ENCODE measurements at places on chromosomes 2 and 18. TPM values are rescaled to one million over a fixed set of nuclear protein-coding genes. Genes with fewer than 3 reads are reported as not detected.

The STAT4 gene
- total RNA-seq = 1.2 TPM

The CTNNA2 gene
- under 0.01 TPM for total RNA-seq

The PPP1R1C gene
- 2.2 TPM for total RNA-seq

The CACNB4 gene
- 1.2 TPM for total RNA-seq

The SRD5A2 gene
- not detected for total RNA-seq

The NGEF gene
- total RNA-seq = 0.44 TPM

The ATP6V1B1 gene
- 1.7 TPM for total RNA-seq

The CMPK2 gene
- total RNA-seq = 0.58 TPM

The NRP2 gene
- 18.5 TPM for total RNA-seq

The LIPT1 gene
- total RNA-seq = 4.6 TPM

The PRSS56 gene
- not detected for total RNA-seq

The RBM44 gene
- total RNA-seq = 0.58 TPM

The LAMA3 gene
- total RNA-seq = 7.4 TPM

The DLX2 gene
- total RNA-seq = 0.17 TPM

The ACMSD gene
- total RNA-seq = not detected

The PROC gene
- total RNA-seq = not detected

The SERPINB12 gene
- not detected for total RNA-seq

The SULT1C2 gene
- 0.44 TPM for total RNA-seq

The REG1B gene
- total RNA-seq = not detected

The UGT1A6 gene
- total RNA-seq = not detected

The SLC11A1 gene
- total RNA-seq = 0.33 TPM

The ABCG5 gene
- total RNA-seq = not detected

The ANKRD62 gene
- total RNA-seq = not detected

The PLA2R1 gene
- 14.1 TPM for total RNA-seq

The MC4R gene
- not detected for total RNA-seq

The CREG2 gene
- total RNA-seq = 0.83 TPM

The SERPINB13 gene
- total RNA-seq = not detected

The PID1 gene
- total RNA-seq = 21.1 TPM

The SLC14A1 gene
- 81.0 TPM for total RNA-seq

The AKAIN1 gene
- total RNA-seq = not detected

The NBEAL1 gene
- total RNA-seq = 44.2 TPM

The ZNF396 gene
- 3.0 TPM for total RNA-seq

The SPDYA gene
- 2.3 TPM for total RNA-seq

The TYMS gene
- 17.2 TPM for total RNA-seq

The DUSP11 gene
- 34.7 TPM for total RNA-seq

The WIPF1 gene
- total RNA-seq = 40.3 TPM

The PROM2 gene
- 0.83 TPM for total RNA-seq

Measured in smooth muscle cell of trachea (primary cell).